ENCODE measurements at places on chromosomes 13 and 19. TPM values are rescaled to one million over a fixed set of nuclear protein-coding genes. Genes with fewer than 3 reads are reported as not detected.

The WASF3 gene
- total RNA-seq = not detected

DNA sequence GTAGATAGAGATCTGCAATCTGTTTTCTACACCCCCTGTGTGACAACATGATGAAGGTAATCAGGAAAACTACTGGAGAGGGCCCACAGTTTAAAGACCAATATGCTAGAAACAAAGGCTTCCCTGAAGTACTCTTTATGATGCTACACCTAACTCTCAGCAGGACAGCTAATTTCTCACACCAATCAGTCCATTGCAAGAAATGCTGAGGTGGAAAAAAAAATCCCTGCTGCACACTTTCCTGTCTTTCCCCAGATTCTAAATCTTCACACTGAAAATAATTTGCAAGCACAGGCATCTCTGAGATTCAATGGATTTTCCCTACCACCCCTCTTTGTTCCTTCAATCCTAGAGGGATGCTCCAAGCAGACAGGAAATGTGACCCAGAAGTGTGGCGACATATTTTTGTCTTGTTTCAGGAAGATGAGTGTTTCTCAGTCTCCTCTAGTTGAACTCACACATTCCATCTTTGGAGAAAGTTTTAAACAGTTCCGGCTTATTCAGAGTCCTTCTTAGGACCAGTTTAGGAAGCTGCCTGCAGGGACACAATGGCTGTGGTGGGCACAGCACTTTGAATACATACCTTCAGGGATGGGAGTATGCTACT, 671.6 kb downstream of the DIAPH3 start:
- H3K36me3 ChIP-seq = no peaks in the 10 kb centered on the region
- H3K4me1 ChIP-seq = no peaks in the 10 kb centered on the region
- no peak overlapping the region for H3K27ac ChIP-seq
- DNase-seq = no peak

DNA sequence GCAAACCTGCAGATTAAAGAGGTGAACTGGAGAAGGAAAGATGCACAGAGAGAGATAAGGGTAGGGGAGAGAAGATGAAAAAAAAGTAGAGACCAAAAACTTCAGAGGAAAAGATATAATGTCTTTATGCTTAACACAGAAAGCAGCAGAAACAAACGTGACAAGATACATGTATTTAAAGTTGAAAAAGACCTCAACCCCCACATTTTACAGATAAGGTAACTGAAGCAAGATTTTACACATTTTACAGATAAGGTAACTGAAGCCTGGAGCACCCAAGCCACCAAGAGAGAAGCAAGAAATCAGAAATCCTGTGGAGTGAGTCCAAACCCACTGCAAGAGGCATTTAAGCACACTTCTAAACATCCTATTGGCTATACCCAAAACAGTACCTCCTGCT, 185.3 kb downstream of the TBC1D4 start:
- DNase-seq = no peak
- H3K27ac ChIP-seq = no peak overlapping the region
- no peaks in the 10 kb centered on the region for H3K4me1 ChIP-seq
- H3K36me3 ChIP-seq = no peaks in the 10 kb centered on the region
- no peak overlapping the region for H3K4me3 ChIP-seq

DNA sequence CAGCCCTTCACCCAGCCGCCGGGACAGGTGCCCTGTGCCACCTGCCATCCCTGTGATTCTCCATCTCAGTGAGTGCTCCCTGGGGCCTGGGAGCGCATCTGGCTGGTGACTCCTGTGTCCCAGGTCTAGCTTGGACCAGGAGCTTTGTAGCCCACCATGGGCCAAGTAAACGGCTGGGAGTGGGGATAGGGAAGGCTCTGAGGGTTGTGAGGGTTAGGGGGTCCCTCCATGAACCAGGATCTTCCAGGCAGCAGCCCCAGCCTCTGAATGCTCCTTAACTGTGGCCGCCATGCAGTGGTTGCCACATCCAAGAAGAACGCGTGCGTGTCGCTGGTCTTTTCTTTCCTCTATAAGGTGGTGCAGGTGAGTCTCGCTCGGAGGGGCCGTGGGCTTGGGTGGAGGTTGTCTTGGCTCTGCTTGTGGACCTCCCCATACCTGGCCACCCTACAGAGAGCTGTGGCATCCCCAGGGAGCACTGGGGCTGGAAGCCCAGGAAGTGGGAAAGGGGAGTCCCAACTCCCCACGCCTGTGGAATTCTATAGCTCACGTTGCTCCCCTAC, 8.4 kb downstream of the AP1M1 start:
- H3K4me3 ChIP-seq = no peak overlapping the region
- H3K36me3 ChIP-seq = peaks cover 12% of the 10 kb centered on the region
- H3K27me3 ChIP-seq = no peaks in the 10 kb centered on the region
- H3K4me1 ChIP-seq = no peaks in the 10 kb centered on the region
- H3K27ac ChIP-seq = no peak overlapping the region
- DNase-seq = no peak

- H3K36me3 ChIP-seq = no peaks in the 10 kb centered on the region
- no peaks in the 10 kb centered on the region for H3K4me1 ChIP-seq
- H3K27ac ChIP-seq = no peak overlapping the region
- no peak overlapping the region for H3K4me3 ChIP-seq
These were observed 14.1 kb downstream of the SHANK1 start for GRCh38 chr19:50705422-50706019.

DNA sequence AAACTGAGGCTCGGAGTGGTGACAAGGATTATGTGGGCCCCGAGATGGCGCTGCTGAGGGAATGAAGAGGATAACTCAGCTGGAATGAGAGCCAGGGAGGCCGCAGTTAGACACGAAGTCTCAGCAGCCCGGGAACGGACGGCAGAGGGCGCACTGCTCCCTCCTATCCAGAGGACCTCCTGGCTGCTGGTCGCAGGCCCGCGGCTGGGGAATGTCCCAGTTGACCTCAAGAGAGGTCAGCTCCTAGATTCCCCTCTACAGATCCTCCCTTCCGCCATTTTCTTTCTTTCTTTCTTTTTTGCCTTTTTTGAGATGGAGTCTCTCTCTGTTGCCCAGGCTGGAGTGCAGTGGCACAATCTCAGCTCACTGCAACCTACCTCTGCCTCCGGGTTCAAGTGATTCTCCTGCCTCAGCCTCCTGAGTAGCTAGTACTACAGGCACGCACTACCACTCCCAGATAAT, 24.1 kb upstream of the ASPDH start:
- peak; percentile 91 for DNase-seq
- no peaks in the 10 kb centered on the region for H3K27me3 ChIP-seq
- H3K4me1 ChIP-seq = no peaks in the 10 kb centered on the region
- no peak overlapping the region for H3K27ac ChIP-seq
- H3K4me3 ChIP-seq = no peak overlapping the region

GRCh38 chr13:27508802-27509201, 58.4 kb upstream of the MTIF3 start:
- no peaks in the 10 kb centered on the region for H3K27me3 ChIP-seq
- no peak overlapping the region for H3K27ac ChIP-seq
- no peaks in the 10 kb centered on the region for H3K4me1 ChIP-seq
- no peak for DNase-seq
- no peak overlapping the region for H3K4me3 ChIP-seq
